ENCODE measurements at places on chromosomes 12 and 14.

DNA sequence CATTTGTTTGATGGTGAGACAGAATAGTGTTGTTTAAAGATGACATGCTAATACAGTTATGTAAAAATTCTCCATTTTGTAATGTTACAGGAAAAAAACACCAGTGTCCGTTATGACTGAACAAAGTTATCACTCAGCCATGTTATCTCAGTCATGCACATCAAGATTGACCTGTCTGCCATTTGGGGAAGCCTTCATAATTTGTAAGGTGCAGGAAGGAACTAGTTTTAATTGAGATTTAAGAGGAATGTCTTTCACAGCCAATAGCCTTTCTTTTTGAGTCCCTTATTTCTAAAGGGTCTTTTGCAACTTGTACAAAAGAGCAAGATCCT is 432.2 kb downstream of the RAD51B start:
- peaks cover 14% of the 10 kb centered on the region for H3K4me1 ChIP-seq
- no peaks in the 10 kb centered on the region for H3K27me3 ChIP-seq
- H3K27ac ChIP-seq: no peak overlapping the region

DNA sequence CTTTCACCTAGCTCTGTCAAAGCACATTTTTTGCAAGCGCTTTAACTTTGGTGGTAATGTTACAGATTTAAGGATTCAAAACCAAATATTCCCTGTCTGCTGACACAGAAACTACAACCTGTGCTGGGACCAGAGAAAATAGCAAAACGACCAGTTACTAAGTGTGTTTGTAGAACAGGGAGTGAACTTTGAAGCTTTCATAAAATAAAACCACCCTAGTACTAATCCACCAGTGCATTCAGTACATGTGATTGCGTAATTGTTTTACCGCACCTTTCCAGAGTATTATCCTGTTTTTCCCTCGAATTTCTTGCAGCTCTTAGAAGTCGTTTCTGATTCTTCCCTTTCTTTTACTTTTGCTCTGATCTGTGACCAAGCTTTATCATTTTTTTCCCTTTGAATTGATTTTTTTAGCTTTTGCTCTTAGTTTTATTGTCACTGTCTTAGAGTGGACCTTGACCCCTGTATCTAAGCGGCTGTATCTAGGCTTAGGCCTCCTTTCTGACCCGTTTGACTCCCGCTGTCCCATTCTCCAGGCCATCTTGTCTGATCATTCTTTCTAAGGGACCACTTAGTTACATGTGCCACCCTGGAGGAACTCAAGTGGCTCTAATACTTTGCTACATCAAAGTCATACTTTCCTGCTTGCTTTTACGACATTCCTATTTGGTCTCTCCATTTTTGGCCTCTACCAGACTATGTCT is 429.4 kb downstream of the PCNX1 start:
- H3K27me3 ChIP-seq: no peaks in the 10 kb centered on the region

DNA sequence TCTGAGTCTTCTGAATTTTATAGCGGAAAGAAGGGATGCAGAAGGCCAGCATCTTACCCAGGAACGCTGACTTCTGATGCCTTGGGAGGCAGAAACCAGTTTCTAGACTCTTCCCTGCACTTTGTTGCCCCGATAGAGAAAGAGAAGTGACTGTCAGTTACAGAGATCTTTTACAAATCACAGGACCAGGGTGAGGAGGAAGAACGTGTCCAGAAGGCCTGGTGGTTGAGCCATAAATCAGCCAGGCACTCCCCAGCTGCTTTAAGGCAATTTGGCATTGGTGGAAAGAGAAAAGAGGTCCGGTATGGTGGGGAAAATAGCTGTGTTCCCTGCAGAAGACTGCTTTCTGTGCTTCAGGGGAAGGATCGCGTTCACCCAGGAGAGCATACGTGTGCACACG is 88.7 kb upstream of the KCNA1 start:
- no peaks in the 10 kb centered on the region for H3K4me1 ChIP-seq
- H3K27ac ChIP-seq: no peak overlapping the region
- H3K4me3 ChIP-seq: no peak overlapping the region
- H3K27me3 ChIP-seq: no peaks in the 10 kb centered on the region
- H3K36me3 ChIP-seq: no peaks in the 10 kb centered on the region

DNA sequence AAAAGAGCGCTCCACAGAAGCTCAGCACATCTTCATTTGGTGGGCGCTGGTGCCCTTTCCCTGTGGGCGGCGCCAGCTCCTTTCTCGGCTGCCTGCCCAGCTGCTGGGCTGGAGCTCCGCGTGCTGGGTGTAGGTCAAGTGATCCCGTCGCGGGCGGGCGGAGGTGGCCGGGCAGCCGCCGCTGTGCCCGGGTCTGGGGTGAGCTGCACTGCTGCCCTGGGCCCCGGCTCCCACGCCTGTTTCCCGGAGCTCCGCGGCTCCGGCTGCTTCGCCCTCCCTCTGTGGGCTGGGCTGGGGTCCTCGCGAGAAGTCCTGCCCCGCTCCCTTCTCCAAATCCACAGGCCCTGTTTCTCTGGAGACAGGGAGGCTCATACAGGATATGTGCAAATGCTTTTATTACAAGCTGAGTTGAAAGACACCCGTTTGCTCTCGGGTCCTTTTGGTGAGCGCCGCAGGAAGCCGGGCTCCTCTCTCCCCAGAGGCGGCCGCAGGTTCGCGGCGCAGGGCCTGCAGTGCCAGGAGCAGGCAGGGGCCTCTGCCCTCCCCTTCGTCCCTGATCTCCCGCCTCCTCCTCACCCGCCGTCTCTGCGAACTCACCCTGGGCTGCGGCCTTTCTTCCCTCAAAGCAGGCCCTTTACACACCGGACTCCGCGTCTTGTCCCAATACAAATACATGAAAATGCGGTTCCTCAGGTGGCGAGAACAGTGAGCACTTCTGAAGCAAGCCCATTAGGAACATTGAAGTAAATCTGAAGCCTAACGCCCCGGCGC is 67.8 kb upstream of the CAPRIN2 start:
- H3K36me3 ChIP-seq: no peaks in the 10 kb centered on the region
- H3K27me3 ChIP-seq: no peaks in the 10 kb centered on the region
- no peak overlapping the region for H3K27ac ChIP-seq
- DNase-seq: no peak
- H3K4me3 ChIP-seq: peak overlapping the region; percentile 47
- H3K4me1 ChIP-seq: peaks cover 6% of the 10 kb centered on the region

DNA sequence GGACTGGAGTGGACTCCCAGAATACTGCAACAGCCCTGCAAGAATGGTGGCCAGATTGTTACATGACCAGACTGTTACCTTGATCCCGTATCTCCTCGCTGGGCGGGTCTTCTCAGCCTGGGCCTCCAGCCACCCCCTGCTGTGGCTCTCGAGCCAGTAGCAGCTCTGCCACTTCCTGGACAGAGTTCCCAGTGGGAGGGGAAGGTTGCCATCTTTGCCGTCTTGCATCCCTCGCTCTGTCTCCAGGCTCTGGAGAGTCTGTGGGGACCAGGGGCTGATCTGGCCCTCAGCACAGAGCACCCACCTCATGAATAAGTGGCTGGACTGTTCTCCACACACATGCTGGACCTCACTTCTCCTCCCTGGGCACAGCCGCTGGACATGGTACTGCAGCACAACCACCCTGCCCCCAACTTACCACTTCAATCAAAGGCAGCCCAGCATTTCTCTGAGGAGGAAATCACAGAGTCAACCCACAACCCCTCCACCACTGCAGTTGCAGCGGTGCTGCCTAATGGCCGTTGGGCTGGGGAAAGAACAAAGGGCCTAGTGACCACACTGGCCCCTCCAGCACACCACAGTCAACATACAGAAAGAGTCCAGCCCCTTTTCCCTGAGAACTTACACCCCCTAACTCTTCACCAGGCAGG is 6.9 kb upstream of the KLRF1 start:
- no peak for DNase-seq
- H3K27me3 ChIP-seq: no peaks in the 10 kb centered on the region
- H3K4me1 ChIP-seq: no peaks in the 10 kb centered on the region
- H3K27ac ChIP-seq: no peak overlapping the region
- H3K36me3 ChIP-seq: no peaks in the 10 kb centered on the region

- H3K27ac ChIP-seq: peak overlapping the region; percentile 55
- peak; percentile 36 for DNase-seq
- H3K4me3 ChIP-seq: peak overlapping the region; percentile 38
- peaks cover 36% of the 10 kb centered on the region for H3K27me3 ChIP-seq
- H3K36me3 ChIP-seq: no peaks in the 10 kb centered on the region
Observed at GRCh38 chr12:48965298-48965838, 6.2 kb downstream of the WNT10B start.

DNA sequence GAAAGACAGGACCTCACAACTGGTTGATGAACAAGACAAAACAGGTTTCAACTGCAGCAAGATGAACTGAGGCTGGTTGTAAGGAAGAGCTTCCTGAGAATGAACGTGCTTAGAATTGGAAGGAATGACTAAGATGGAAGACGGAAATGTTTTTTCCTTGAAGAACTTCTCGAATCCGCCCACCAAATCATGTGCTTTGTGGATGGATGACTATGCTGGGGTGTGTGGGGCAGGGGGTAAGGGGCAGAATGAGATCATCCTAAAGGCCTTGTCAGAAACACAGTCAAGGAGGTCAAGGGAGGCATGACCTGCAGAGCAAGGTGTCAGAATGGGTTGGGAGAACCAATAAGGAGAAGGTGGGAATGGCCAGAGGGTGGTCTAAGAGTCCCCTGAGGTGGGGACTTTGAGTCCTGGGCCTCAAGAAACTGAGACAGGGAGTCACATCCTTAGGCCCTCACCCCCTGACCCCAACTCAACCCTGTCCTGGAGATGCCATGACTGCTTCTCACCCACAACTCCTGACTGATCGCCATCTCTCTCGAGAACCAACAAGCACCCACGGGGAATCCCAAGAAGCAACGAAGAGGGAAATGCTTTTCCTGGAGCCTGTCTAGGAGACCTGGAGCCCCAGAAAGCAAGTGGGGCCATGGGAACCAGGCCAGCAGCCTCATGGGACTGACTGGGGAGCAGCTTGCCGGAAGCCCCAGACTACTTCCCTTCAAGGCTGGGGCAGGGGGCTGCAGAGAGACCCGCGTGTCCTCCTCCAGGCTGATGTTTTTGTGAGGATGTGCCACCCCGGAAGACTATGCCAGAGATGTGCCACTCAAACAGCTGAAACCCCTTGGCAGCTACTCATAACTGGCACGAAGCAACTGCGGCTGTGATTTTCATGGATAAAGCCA is 84.0 kb downstream of the ACTN1 start:
- H3K4me3 ChIP-seq: no peak overlapping the region
- H3K36me3 ChIP-seq: peaks cover 68% of the 10 kb centered on the region
- DNase-seq: no peak
- H3K27me3 ChIP-seq: no peaks in the 10 kb centered on the region
- H3K4me1 ChIP-seq: no peaks in the 10 kb centered on the region
- no peak overlapping the region for H3K27ac ChIP-seq

GRCh38 chr12:26389343-26389742 is 194.0 kb downstream of the SSPN start:
- H3K4me1 ChIP-seq: no peaks in the 10 kb centered on the region
- H3K36me3 ChIP-seq: no peaks in the 10 kb centered on the region
- no peaks in the 10 kb centered on the region for H3K27me3 ChIP-seq
- no peak overlapping the region for H3K27ac ChIP-seq

DNA sequence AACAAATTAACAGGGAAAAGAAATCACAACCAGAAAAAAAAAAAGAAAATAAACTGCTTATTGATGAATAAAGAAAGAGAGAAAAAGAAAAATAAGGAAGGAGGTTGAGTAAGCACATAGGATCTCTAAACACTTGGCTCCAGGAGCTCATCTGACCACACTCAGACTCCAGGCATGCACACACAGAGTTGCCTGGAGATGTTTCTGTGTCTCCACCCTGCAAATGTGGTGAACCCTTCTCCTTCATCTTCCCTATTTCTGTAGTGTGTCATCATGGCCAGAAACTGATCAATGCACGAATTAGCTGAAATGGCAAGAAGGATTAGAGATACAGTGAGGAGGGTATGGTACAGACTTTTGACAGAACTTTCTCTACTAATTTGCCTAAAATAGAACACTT is 20.2 kb downstream of the OR4N2 start:
- no peaks in the 10 kb centered on the region for H3K36me3 ChIP-seq
- H3K4me3 ChIP-seq: no peak overlapping the region
- no peak overlapping the region for H3K27ac ChIP-seq

GRCh38 chr14:50319721-50320120 is 7.6 kb downstream of the DMAC2L start:
- no peak for DNase-seq
- no peak overlapping the region for H3K4me3 ChIP-seq
- H3K27me3 ChIP-seq: no peaks in the 10 kb centered on the region
- H3K4me1 ChIP-seq: no peaks in the 10 kb centered on the region
- H3K27ac ChIP-seq: no peak overlapping the region

- DNase-seq: no peak
- no peaks in the 10 kb centered on the region for H3K4me1 ChIP-seq
- H3K27ac ChIP-seq: no peak overlapping the region
- H3K27me3 ChIP-seq: no peaks in the 10 kb centered on the region
- H3K4me3 ChIP-seq: no peak overlapping the region
Observed at GRCh38 chr12:87809916-87810315, 219.3 kb downstream of the C12orf50 start.

DNA sequence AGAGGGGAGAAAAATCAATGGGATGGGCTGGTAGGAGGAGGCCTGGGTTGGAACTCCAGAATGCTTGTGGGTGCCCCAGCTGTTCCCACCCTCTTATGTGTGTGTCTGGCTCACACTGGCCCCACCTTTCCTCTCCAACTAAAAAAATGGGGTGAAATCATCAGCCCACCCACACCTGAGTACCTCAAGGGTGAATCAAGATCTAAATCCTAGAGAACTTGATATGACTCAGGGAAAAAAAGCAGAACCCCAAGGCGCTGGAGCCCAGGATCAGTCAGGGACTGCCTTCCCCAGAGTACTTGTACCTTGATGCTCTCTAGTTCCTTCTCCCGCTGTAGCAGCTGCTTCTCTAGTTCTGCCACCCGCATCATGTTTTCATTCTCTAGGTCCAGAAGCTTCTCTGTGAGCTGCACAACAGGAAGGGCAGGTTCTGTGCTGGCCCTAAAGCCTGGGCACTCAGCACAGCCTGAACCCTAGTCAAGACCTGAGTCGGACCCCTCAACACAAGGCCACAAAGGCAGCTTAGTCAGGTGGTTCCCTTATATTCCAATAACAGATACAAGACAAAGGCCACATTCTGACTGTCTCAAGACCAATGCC is 29.7 kb downstream of the PRPF40B start:
- DNase-seq: no peak
- no peak overlapping the region for H3K4me3 ChIP-seq
- H3K36me3 ChIP-seq: peaks cover 11% of the 10 kb centered on the region
- H3K27me3 ChIP-seq: no peaks in the 10 kb centered on the region
- no peak overlapping the region for H3K27ac ChIP-seq
- H3K4me1 ChIP-seq: no peaks in the 10 kb centered on the region

GRCh38 chr12:112170971-112171596 is 45.7 kb downstream of the TRAFD1 start:
- H3K27ac ChIP-seq: no peak overlapping the region
- no peaks in the 10 kb centered on the region for H3K27me3 ChIP-seq
- no peak overlapping the region for H3K4me3 ChIP-seq
- H3K36me3 ChIP-seq: peaks cover 5% of the 10 kb centered on the region
- DNase-seq: no peak

Data from H1 (cell line).